ENCODE measurements at places on chromosomes 12 and 14.

DNA sequence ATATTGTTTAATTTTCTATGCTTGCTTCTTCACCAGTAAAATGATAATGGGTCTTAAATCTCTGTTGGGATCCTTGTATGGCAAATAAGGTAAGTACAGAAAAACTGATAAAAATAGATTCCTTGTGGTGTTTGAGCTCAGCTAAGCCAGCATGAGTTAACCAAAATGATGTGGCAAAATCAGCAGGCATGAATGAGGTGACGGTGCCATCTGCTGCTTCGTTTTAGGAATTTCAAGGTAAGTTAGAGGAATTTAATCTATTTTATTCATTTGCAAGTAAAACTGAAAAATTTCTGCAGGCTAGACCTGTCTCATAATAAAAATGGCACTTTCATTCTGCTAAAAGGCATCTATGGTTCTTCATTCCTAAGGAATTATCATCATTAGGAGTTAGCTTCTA, 10.0 kb upstream of the CLEC7A start:
- DNase-seq: peak; percentile 69

- no peak for DNase-seq
Observed at GRCh38 chr14:102085488-102085887, 1.4 kb downstream of the HSP90AA1 start.

GRCh38 chr12:114858388-114859146, 174.6 kb upstream of the TBX3 start:
- no peak for DNase-seq

GRCh38 chr14:28877923-28878322, 111.3 kb downstream of the FOXG1 start:
- no peak for DNase-seq

- no peak for DNase-seq
Observed at GRCh38 chr12:25594376-25594775, 41.3 kb upstream of the LMNTD1 start.

GRCh38 chr12:71766202-71766601, 11.5 kb downstream of the RAB21 start:
- DNase-seq: no peak

GRCh38 chr14:64561631-64562030, 11.9 kb downstream of the PPP1R36 start:
- DNase-seq: no peak

GRCh38 chr12:124715121-124715990, 147.9 kb upstream of the NCOR2 start:
- peak; percentile 35 for DNase-seq

DNA sequence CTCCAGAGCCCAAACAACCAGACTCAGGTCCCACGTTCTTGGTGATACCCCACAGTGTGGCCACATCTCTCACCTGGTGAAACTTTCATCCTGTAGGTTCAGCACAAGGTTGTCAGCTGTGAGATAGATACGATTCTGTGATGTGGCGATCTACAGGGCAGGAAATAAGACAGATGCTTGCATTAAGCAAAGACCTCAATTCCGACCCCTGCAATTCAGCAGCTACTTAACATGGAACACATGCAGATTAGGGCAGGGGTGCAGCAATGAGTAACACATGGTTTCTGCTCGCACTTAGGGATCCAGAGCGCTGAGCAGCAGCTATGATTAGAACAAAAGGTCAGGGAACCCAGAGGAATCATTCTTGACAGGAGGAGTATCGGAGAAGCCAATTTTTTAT, 4.1 kb downstream of the PHB2 start:
- DNase-seq: no peak

- DNase-seq: no peak
Observed at GRCh38 chr14:31476131-31476866, 11.5 kb downstream of the GPR33 start.

GRCh38 chr12:75739912-75740311, 228.5 kb upstream of the KRR1 start:
- DNase-seq: no peak

DNA sequence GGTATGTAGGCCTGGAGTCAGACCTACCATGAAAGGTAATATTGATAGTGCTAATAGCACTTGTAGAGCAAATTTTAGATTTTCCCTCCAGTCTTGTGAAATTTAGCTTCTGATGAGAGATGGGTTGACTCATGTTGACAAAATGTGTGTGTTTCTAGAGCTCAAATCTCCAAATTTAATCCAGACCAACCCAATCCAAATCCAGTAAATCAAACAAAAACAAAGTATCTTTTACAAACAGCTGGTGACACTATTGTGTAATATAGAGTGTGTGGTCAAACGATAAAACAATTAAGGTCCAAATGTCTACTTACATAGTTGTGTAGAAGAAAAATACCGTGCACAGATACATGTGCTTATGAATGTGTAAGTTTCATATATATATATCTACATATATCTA, 63.4 kb upstream of the KITLG start:
- DNase-seq: no peak

GRCh38 chr14:51518280-51518679, 133.4 kb upstream of the FRMD6 start:
- DNase-seq: no peak

- no peak for DNase-seq
Observed at GRCh38 chr14:66920196-66920595, 269.0 kb upstream of the GARIN2 start.

- no peak for DNase-seq
Observed at GRCh38 chr14:59199614-59200013, 11.1 kb downstream of the DAAM1 start.

- DNase-seq: no peak
Observed at GRCh38 chr12:27516625-27517024, 7.4 kb upstream of the PPFIBP1 start.

DNA sequence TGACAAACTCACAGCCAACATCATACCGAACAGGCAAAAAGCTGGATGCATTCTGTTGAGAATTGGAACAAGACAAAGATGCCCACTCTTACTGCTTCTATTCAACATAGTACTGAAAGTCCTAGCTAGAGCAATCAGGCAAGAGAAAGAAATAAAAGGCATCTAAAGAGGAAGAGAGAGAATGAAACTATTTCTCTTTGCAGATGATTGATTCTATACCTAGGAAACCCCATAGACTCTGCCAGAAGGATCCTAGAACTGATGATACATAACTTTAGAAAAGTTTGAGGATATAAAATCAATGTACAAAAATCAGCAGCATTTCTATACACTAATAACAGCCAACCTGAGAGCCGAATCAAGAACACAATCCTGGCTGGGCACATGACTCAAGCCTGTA, 6.1 kb upstream of the ANO6 start:
- DNase-seq: no peak

DNA sequence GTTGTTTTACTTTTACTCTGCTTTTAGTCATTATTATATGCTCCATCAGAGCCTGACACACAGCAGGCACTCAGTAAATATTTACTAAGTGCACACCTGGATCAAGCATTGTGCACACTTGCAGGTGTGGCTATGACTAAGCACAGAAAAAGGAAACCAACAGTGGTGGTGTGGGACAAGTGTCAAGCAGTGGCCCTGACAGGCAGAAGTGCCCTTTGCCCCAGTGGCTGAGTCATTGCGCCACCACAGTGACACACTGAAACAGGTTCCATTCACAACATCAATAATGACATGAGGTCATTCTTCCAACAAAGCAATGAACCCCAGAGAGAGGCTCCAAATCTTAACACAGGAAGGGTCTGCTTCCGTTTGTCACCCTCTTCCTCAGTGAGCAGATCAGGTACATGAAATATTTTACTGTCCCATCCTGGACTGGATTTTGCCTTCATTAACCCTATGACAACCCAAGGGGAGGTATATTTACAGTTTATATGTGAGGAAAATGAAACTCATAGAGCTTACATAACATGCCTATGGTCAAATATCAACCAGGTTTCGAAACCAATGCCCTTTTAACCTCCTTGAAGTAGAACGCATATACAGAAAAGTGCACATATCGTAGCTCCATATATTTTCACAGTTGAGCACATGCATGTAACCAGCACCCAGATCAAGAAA, 82.6 kb upstream of the GTF2A1 start:
- DNase-seq: peak; percentile 23

- no peak for DNase-seq
Observed at GRCh38 chr14:74596741-74597450, 15.1 kb downstream of the LTBP2 start.

DNA sequence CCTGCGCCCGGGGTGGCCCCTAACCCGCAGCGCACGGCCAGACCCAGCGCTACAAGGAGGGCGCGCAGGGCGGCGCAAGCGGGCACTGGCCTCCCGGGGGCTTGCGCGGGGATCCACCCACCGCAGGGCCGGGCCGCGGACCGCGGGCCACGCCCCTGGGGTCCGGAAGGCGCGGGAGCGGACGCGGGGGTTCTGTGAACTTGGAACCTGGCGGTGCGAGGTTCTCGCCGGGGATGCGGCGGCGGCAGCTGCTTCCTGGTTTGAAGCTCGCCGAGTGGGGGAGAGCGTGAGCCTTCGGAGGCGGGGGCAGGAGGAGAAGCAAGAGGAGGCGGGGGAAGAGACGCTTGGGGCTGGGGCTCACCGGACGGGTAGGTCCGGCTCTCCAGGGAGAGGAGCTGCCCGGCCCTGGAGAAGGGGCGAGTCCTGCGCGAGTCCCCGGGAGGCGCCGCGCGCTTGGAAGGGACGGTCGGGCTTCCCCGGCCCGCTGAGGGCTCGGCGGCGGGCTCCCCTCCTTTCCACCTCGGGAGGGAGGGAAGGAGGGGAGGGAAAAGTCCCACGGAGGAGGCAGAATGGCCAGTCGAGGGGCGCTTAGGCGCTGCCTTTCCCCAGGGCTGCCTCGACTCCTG, at the start of gene PRKCH:
Gene PRKCH (plus strand): TSS at position 195 of the 626 bp plus-strand sequence. CDS start 523 bp downstream, outside the sequence.
- peak; percentile 64 for DNase-seq

DNA sequence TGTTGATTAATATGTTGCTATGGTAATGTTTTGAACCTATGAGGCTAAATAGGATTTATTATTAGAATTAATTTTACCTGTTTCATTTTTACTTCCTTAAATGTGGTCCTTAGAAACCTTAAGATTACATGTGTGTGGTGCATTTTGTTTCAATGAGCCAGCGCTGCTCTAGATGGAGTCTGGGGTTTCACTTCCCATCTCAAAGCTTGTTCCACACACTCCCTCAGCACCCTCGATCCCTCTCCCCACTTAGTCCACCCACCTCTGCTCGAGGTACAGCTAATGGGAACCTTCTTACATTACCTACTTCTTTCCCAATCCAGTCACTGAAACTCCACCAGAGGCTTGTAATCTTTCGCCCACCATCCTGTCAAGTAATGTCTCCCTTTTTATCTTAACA, 205.2 kb downstream of the PAX9 start:
- DNase-seq: no peak

DNA sequence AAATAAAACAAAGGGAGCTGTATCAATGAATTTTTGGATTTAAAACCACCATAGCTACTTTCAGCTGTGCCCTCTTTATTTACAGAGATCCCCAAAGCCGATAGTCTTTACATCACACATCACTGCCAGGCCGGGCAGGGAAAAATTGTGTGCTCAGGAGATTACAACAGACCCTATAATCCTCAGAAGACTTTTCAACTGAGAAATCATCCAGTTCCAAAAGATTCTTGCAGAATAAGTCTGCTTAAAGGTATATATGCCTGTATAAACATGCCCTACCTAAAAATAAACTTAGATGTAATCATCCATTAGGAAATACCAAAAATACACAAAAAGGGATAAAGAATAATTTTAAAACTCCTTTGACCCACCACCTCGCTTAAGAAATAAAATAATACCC, 70.1 kb upstream of the MAP1LC3B2 start:
- DNase-seq: no peak

DNA sequence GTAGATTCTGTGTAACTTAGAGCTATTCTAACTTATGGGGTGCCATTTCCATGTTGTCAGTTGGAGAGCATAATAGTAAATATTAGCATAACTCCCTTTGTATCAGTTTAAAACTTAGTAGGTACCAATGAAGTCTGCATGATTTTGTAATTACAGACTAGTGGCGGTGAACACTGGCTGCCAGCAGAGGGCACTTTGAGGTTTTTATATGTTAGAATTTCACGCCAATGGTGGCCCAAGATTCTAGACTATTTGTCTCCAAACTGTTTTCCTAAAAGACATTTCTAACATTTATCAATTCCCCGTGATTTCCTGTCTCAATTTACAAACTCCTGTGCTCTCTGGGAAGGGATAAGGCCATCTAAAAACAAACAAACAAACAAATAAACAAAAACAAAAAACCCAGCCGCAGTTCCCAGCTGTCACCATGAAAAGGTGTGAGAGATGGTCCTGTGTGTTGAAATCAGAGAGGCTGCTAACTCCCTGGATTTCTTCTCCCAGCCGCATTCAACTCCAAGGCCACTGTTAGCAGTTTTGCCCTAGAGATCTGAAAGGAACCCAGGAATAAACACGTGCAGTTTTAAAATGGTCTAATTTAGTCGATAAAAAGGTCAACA, 57.6 kb downstream of the BRMS1L start:
- DNase-seq: peak; percentile 62

- DNase-seq: no peak
Observed at GRCh38 chr14:68695856-68696255, 97.0 kb downstream of the ZFP36L1 start.

DNA sequence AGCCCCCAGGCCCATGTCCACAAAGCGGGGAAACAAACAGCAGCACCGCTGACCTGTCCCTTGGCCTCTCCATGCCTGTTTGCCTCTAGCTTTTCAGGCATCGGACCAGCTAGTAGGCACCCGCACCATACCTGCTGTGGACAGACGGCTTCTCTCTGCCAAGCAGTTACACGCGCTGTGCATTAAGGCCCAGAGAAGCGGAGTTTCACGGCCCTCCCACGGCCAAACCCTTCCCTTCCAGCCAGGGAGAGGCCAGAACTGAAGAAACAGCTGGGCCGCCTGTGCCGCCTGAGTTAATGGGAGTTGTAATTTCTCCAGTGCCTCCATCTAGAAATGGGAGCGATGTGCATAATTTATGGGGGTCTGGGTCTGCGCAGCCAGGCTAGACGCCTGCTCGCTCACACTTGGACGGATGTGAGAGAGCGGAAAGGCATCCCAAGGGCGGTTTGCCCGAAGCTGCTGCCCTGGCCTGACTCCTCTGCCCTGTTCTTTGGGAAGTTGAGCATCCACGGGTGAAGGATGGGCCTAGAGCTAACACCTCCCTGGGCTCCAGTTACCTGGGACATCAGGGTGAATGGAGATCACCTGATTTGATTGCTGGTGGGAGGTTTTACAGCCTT, 89.7 kb upstream of the BCL11B start:
- DNase-seq: no peak

GRCh38 chr12:15001733-15002382, 29.0 kb downstream of the PDE6H start:
- peak; percentile 63 for DNase-seq

- DNase-seq: no peak
Observed at GRCh38 chr12:110466791-110467190, 1.3 kb downstream of the GPN3 start.

DNA sequence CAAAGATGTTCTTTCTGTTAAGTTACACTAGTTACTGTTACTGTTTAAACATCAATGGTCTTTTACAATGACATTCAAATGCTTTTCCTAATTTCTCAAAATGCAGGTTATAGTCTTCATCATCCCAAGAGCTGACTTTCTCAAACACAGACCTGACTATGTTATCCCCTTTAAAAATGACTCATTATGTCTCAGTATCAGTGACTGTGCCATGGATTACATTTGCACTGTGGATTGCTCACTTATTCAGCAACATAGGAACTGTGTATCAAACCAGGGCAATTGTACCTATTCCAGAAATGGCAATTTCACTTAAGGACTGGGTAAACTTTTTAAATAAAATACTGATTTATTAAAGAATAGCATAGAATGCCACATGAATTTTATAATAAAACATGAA, 630.2 kb upstream of the NOVA1 start:
- peak; percentile 4 for DNase-seq
